ENCODE measurements at places on chromosomes 2 and 18.

- DNase-seq: no peak
Measured at GRCh38 chr2:240561325-240561971, 1.3 kb downstream of the DUSP28 start.

- DNase-seq: no peak
Measured at GRCh38 chr2:240200230-240201051, 60.0 kb upstream of the OTOS start.

- no peak for DNase-seq
Measured at GRCh38 chr2:86344404-86344803, 7.0 kb upstream of the REEP1 start.

GRCh38 chr2:214410918-214411554, at the start of gene VWC2L:
Gene VWC2L (plus strand): TSS chr2:214411054. CDS start chr2:214414194, 3,140 bp downstream.
- DNase-seq: peak; percentile 80

All from iPS-NIHi11 (cell line).